ENCODE measurements at places on chromosomes 13 and 19. TPM values are rescaled to one million over a fixed set of nuclear protein-coding genes. Genes with fewer than 3 reads are reported as not detected.

The ARHGEF7 gene
- 80.2 TPM for polyA plus RNA-seq

The GPR183 gene
- 4.4 TPM for polyA plus RNA-seq

The SIGLECL1 gene
- not detected for polyA plus RNA-seq

The SYT5 gene
- 0.19 TPM for polyA plus RNA-seq

The KASH5 gene
- not detected for polyA plus RNA-seq

The YIF1B gene
- 32.9 TPM for polyA plus RNA-seq

The RFPL4A gene
- 0.10 TPM for polyA plus RNA-seq

DNA sequence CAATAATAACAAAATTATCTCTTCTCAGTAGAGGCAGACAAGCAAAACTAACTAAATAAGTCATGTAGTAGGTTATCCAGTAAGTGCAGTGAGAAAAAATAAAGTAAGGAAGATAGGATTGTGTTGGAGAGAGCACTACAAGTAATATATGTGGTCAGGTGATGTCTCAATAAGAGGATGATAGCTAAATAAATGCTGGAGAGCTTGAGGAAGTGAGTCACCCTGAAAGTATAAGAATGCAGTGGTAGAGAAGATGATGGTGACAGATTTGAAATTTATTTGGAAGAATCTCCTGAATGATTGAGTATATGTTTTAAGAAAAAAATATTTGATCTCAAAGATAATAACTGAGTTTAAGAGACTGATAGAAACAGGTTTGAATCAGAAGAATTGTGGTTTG lies 152.2 kb upstream of the PRR20A start:
- DNase-seq: no peak

DNA sequence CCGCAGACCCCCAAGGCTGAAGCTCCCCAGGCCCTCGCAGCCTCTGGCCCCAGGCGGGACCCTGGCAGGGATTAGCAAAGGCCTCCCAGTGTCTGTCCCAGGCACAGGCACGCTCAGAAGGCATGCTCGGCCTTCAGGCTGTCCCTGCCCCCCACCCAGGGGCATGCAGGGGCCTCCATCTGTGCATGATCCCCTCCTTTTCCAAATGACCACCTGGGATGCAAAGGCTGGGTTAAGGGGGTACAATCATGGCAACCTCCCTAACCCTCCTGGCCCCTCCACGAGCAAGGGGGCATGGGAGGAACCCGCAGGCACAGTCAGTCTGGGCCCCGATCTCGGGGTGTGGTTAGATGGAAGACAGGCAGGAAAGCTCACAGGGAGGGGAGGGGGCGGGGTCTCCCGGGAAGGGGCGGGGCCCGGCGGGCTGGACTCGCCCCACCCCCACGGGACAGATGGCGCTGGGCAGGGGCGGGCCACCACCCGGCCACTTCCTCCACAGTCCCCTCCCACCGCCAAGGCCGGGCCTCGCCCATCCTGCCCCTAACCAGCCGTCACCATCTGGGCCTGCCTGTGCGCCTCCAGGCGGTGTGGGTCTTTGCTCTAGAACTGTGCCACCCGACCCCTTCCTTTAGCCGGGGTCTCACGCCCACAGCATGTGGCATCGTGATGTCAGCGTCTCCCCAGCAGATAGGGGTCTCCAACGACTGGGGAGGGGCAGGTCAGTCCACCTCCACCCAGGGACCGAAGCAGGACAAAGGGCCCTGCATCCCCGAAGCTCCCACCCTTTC lies 7.0 kb upstream of the REXO1 start:
- DNase-seq: no peak

DNA sequence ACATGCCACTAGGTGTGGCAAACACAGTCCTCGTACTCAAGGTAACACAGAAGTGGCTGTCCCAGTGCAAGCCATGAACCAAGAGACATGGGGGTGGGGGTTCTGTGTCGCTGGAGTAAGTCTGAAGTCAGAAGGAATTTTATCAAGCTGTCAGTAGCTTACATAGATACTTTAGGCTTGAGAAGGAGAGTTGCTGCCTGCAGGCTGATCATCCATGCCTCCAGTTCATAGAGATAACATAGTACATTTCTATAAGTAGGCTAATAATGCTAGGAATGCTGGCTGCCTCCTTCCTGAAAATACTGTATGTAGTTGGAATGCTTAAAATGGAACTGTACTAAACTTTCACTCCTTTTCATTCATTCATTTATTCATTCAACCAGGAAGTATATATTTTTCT lies 70.1 kb downstream of the CAB39L start:
- no peak for DNase-seq

DNA sequence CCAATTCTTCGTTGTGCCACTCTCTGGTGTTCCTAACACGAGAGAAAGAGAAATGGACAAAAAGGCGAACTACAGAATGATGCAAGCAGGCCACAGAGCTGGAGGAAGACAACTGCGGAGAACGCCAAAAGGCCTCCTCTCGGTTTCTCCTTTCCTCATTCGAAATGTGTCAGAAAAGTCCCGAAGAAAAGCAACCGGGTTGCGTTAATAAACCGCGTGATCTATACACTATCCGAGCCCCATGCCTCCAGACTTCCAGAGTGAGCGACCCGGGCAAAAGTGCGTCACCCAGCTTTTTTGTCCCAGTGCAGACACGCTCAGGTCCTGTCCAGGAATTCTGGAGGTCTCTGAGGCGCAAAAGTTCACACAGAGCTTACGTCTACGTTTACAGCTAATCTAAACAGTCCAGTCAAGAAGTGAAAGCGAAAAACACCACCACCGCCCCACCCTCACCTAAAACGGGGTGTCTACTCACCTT lies 413 bp downstream of the N4BP2L2 start:
- DNase-seq: peak; percentile 58

DNA sequence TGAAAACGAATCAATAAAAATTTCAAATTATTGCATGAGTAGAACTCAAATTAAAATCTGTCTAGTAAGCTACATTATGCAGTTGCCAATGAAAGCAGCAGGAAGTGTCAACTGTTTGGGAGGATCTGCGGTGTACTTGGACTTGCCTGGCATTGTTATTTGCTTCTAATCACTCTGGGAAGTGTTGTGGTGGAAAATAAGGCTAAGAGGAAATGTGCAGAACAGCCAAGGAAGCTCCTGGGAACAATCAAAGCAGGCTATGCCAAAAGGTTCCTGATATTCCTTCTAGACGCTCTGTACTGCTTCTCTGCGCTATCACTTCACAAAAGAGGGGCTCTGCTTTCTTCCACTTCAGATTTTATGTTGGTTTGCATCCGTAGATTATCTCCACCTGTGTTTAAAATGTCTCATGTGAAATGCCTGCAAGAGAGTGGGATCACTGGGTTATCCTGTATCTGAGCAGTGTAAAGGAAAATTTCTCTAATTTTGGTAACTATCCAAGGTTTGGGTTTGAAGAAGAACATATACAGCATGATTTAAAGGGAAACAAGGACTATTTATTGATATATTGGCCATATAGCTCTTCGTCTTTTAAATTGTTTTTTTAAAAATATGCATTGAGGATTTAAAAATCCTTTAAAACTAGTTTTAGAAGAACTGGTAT lies 182.7 kb upstream of the CSNK1A1L start:
- DNase-seq: no peak

- no peak for DNase-seq
Observed at GRCh38 chr19:34366738-34367623, 2.0 kb downstream of the GPI start.

GRCh38 chr13:52811841-52812240 lies 36.6 kb downstream of the PCDH8 start:
- no peak for DNase-seq

GRCh38 chr13:100564444-100565223 lies 24.0 kb downstream of the GGACT start:
- DNase-seq: no peak

DNA sequence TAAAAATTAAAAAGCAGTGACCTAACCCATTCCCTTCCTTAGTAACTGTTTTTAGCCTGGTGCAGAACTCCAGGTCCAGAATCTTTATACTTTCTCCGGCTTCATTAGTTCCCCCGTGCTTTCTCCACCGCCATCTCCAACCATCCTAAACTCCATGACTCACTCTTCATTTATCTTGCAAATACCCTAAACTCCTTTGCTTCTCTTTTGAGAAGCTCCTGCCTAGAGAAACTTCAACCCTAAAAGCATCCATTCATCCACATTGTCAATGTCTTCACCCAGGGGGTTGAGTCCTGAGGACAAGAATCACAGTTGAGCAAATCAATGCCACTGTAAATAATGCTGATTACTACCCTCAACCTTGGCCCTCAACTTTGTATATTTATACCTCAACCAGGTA lies 17.1 kb upstream of the GARRE1 start:
- no peak for DNase-seq

GRCh38 chr13:73822668-73823592 lies 311.3 kb downstream of the KLF12 start:
- DNase-seq: no peak

- DNase-seq: no peak
Observed at GRCh38 chr19:30096596-30097370, 154.7 kb downstream of the URI1 start.

GRCh38 chr19:4830768-4831265 lies 695 bp downstream of the TICAM1 start:
- no peak for DNase-seq
